Smooth muscle cell of the pulmonary artery (primary cell): ENCODE measurements at places on chromosomes 1 and 21. TPM values are rescaled to one million over a fixed set of nuclear protein-coding genes. Genes with fewer than 3 reads are reported as not detected.

The FMOD gene
- 11.8 and 32.6 TPM in 2 replicates for total RNA-seq

The GPR61 gene
- total RNA-seq = 0.13 TPM in 1 of 2 replicates, not detected in the other

The IL24 gene
- not detected in 2 replicates for total RNA-seq

The RC3H1 gene
- 23.3 and 23.8 TPM in 2 replicates for total RNA-seq

The BCAN gene
- not detected in 2 replicates for total RNA-seq

The SAMSN1 gene
- 0.10 TPM in 1 of 2 replicates, not detected in the other for total RNA-seq

The TAS1R1 gene
- 0.20 and 0.46 TPM in 2 replicates for total RNA-seq
